ENCODE measurements at places on chromosomes 5 and 9.

- no peak for DNase-seq
These were observed 80.6 kb upstream of the SIMC1 start for GRCh38 chr5:176157656-176158055.

- DNase-seq, result no peak
These were observed 61.7 kb downstream of the SPEF2 start for GRCh38 chr5:35679357-35679756.

DNA sequence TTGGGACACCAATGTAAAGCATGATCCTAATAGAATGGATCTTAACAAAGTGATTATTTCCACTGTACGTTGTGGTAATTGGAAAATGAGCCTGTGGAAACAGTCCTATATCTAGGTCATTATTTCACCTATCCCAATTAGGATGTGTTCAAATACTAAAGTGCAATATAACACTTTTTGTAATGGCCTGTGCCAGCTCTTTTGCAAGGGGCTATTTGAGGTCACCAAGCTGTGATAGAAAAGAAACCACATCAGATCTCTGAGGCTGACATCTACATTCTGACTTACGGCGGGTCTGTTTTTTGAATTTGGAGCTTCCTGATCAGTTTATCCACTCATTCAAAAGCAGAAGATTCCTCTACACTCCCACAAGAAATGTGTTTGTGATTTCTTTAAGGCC lies 150.0 kb downstream of the TLE1 start:
- DNase-seq, result no peak

- DNase-seq, result no peak
These were observed 83.7 kb upstream of the BARHL1 start for GRCh38 chr9:132498531-132499210.

DNA sequence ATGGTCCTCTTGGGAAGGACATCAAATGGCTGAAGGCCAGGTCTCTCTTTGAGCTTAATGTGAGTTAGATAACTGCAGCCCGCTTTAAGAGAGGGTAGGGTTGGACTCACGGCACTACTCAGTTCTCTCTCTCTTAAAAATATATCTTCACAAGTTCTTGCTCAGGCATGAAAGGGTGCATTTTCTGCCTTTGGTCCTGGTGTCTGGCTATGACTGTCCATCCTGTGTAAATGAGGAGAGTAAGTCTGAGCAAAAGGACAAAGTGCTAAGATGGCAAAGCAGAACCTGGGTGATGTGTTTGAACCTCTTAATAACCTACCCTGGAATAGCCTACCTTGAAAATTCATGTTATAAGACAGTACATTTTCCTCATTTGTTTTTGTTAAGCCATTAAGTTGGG lies 293.4 kb downstream of the PDE4D start:
- DNase-seq, result no peak

GRCh38 chr5:125274938-125275724 lies 528.7 kb upstream of the ZNF608 start:
- DNase-seq, result no peak

GRCh38 chr5:166781737-166782136 lies 1509.7 kb upstream of the WWC1 start:
- DNase-seq, result no peak

- no peak for DNase-seq
These were observed 312.2 kb downstream of the EPB41L4A start for GRCh38 chr5:112106878-112107277.

Measured in right lung (tissue), 10 donors.